ENCODE measurements at places on chromosomes 13 and 19.
A peak's percentile ranks its signal among the peaks of the same experiment; 100 is the strongest.

DNA sequence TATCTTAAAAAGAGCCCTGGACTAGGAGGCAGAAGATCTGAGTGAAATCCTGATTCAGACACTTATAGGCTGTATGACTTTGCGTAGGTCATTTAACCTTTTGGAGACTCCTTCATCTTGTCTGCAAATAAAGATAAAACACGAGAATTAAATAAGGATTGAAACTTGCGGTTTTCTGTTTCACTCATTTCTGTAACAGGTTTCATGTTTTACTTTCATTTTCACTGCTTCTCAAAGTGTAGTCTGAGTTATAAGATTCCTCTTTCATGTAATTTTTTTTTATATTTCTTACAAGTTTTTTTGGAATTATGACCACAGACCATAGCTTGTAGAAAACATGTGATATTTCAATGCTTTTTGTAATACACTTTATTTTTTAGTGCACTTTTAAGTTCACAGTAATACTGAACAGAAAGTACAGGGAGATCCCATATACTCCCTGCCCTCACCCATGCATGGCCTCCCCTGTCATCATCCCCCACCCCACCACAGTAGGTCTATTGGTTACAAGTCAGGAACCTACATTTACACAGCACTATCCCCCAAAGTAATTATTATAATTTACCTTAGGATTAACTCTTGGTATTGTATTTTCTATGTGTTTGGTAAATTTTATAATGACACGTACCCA lies 174.6 kb downstream of the ITGBL1 start:
- DNase-seq = peak; percentile 53

- DNase-seq = no peak
Observed at GRCh38 chr19:3266792-3267514, 42.5 kb downstream of the CELF5 start.

DNA sequence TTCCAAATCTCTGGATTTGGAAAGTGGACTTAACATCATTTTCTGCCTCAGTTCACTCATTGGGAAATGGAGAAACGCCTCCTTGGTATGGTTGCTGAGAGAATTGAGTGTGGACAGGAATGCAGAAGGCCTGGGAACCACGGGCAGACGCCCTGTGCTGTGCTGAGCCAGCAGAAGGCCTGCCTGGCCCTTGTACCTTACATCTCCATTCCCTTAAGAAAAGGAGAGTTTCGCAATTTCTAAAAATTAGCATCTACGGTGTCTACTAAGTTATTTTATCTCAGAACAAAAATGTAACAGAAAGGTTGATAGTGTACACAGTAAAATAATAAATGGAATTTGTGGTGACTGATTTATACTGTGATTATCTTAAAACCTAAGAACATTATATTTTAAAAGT lies 78.7 kb downstream of the IPO5 start:
- no peak for DNase-seq

- peak; percentile 83 for DNase-seq
Observed at GRCh38 chr19:44657211-44657921, 13.7 kb downstream of the PVR start.

GRCh38 chr19:31135841-31136240 lies 213.4 kb downstream of the TSHZ3 start:
- no peak for DNase-seq
